ENCODE measurements at places on chromosomes 16 and 17.

- no peak for DNase-seq
These were observed 72.4 kb downstream of the RPH3AL start for GRCh38 chr17:280216-280615.

- no peak for DNase-seq
These were observed 108.2 kb downstream of the N4BP1 start for GRCh38 chr16:48501516-48502377.

GRCh38 chr16:546909-547770 is 13.1 kb upstream of the PRR35 start:
- peak; percentile 72 for DNase-seq

DNA sequence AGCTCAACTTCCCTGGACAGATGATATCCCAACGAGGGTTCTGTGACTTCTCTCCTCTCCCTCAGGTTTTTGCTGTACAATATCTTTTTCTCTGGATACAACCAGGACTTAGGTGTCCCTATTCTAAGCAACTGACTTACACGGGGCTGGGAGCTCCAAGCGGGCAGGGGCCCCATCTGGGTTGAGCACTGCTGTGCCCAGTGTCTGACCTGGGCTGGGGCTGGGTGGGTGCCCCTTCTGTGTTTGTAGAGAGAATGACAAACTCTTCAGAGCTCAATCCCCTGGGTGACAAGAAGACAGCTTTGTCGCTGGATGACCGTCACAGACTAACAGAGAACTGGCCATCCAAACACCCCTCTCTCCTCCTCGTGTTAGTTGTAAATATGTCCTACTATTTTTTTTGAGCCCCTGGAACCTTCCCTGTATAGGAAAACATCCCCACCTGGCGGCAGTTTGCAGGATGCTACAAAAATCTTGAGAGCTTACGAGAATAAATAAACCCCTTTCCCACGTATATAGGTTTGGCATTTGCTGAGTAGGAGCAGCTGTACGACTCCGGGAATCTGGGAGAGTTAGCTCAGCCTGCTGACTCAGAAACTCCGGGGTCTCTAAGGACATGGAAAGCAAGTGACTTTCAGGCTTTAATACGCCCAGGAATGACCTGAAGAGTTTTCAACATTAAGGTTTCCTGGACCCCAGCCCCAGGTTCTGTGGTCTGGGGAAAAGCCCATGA is 23.7 kb upstream of the RCVRN start:
- no peak for DNase-seq

DNA sequence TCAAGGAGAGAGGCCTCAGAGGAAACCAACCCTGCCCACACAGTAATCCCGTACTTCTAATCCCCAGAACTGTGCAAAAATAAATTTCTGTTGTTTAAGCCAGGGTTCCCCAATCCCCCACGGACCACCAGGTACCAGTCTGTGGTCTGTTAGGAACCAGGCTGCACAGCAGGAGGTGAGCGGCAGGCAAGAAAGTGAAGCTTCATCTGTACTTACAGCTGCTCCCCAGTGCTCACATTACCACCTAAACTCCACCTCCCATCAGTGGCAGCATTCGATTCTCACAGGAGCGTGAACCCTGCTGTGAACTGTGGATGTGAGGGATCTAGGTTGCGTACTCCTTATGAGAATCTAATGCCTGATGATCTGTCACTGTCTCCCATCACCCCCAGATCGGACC is 101.1 kb upstream of the CDC42EP4 start:
- no peak for DNase-seq

GRCh38 chr17:57971572-57971971 is 16.4 kb upstream of the CUEDC1 start:
- no peak for DNase-seq

- peak; percentile 80 for DNase-seq
These were observed 3.0 kb downstream of the RHBDF2 start for GRCh38 chr17:76497979-76498875.

- no peak for DNase-seq
These were observed 111.8 kb downstream of the SDK2 start for GRCh38 chr17:73532421-73532901.

DNA sequence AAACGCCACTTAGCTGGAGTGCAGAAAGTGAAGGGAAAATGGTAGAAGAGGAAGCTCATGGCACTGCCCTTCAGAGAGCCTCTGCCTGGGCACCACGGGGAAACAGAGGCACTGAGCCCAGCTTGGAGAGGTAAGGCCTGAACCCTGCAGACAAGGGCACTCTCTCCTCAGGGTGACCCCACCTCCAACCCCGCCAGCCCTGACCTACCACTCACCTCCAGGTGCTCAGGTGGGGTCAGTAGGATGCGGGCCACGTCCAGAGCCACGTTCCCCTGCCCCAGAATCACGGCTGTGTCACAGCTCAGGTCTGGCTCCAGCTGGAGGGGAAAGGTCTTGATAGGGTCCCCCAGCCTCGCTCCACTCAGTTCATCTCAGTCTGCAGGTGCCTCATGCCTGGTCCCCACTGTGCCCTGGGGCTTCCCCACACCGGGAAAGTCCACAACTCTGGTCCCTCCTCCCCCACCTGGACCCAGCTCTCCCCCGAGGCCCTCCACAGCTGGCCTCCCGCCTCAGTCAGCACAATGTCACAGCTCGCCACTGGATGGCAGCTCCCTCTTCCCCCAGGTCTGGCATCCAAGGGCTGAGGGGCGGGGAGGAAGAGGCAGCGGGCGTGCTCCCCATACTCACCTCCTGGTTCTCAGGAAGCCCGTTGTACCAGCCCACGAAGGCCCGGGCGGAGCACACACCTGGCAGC is 6.0 kb upstream of the GRIN2C start:
- no peak for DNase-seq

GRCh38 chr16:81707411-81708265 is 71.5 kb upstream of the PLCG2 start:
- no peak for DNase-seq

GRCh38 chr17:50919321-50920040 is 53.3 kb upstream of the TOB1 start:
- peak; percentile 94 for DNase-seq

DNA sequence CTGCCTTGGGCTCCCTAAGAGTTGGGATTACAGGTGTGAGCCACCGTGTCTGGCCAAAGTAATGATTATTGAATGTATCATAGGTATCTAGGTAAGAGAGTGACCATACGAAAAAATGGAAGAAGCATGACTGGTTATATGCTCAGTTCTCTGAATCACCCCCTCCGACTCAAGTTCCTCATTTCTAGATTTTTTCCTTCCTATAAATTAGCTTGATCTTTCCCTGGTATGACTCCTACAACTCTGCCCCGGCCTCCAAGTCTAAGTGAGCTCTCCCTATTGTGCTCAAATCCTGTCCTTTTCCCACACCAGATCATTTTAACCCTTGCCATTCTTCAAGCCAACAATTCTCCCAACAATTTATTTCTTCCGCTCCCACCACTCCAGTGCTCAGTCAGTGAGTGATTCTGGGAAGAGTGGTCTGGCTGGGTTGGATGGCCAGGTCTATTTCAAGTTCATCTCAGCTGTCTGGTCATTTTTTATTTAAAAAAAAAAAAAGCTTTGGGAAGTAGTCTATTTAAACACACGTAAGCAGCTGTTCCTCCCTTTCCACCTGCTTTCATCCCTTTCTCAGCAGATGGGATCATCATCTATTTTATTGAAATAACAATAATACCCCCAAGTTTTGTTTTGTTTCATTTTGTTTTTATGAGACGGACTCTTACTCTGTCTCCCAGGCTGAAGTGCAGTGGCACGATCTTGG is 120.2 kb upstream of the HS3ST2 start:
- DNase-seq: peak; percentile 92

DNA sequence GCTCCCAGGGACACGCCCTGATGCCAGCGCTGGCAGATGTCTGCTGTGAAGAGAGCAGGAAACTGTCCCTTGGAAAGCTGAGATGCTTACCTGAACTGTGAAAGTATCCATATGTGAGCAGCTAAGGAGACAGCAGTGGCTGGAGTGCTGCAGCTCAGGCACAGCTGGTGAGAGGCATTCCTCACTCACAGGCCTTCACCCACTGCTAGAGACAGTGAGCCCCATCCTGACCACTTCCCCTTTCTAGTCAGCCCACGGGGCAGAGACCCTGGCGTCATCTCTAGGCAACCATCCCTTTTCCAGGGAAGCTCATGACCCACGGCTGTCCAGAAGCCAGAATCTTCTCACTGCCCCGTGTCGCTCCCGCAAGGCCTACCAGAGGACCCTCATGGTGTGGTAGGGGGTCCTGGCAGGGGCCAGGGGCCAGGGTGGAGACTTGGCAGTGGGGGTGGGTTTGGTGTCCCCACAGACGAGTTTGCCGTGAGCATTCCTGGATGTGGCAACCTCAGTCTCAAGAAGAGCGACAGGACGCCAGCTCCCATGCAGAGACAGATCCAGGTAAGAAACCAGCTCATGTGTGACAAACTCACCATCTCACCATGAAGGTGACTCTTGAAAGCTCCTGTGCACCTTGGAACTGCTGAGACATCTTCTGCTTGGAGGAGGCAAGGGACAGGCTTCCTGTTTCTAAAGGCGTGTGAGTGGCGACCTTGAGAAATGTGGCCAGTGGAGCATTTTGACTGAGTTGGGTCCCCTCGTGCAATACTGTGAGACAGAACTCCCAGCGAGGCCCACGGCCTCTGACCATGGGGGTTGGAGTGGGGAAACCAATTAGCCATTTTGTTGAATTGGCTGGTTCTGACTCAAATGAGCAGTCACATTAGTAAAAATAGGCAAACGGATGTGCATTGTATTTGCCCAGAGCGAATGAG is at the start of gene SCIMP:
Gene SCIMP, minus strand, starts transcription at position 216 of the 932 bp plus-strand sequence. Its CDS starts 105 bp downstream, at position 111.
- DNase-seq: peak; percentile 93

- DNase-seq: peak; percentile 42
These were observed 55.1 kb upstream of the CORO6 start for GRCh38 chr17:29677824-29678223.

GRCh38 chr16:47463771-47464624 is 2.9 kb downstream of the PHKB start:
- DNase-seq: no peak

DNA sequence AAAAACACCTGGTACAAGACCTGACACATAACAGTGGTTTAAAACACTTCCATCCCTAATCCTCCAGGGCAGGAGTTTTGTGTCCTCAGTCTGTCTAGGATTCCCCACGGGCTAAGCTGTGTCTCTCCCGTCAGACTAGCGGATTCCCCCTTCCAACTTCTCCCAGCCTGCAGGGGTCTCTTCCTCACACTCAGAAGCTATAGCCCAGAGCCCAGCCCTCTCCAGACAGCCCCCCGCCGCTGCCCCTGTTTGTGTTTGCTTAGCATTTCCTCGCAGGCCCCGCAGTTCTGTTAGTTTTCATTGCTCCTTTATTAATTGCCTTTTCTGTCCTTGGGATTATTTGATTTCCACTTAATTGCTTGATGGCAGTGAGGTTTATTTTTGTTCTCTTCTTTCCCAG is 91.2 kb downstream of the TMEM132E start:
- DNase-seq: no peak

- no peak for DNase-seq
These were observed 479.1 kb downstream of the SOX9 start for GRCh38 chr17:72599891-72600290.

DNA sequence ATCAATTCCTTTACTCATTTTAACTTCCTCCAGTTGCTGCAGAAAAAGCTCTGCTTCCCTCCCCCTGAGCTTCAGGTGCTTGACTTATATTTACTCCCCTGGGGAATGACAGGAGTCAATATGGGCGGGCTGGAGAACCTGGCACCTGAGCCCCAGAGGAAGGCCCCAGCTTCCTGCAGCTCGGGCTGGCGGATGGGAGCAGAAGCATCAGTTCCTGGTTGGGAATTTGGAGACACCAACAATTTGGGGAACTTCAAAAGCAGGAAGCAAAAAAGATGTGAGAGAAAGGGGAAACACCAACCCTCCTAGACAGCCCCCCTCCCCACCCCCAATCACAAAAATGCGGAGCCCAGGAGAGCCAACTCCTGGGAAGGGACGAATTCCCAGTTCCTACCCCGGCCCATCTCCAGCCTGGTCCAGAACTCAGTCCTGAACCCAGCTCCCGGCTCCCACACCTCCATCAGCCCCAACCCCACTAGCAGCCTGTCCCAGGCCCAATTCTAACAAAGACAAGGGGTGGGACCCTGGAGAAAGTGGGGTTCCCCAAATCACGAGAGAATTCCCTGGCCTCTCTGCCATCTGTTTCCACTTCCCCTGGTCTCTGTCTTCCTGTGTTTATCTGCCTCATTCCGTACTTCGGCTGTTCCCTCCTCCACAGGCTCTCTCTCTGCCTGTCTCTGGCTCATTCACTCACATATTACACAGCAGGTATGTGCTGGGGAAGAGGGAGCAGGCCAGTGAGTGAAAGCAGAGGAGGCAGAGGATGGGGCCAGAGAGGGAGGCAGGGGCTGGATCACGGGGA is 16.2 kb upstream of the ASGR2 start:
- peak; percentile 81 for DNase-seq

GRCh38 chr16:66366433-66367299 is at the start of gene CDH5:
Gene CDH5 (plus strand): TSS chr16:66366691. CDS start chr16:66379338, 12,647 bp downstream.
- no peak for DNase-seq

DNA sequence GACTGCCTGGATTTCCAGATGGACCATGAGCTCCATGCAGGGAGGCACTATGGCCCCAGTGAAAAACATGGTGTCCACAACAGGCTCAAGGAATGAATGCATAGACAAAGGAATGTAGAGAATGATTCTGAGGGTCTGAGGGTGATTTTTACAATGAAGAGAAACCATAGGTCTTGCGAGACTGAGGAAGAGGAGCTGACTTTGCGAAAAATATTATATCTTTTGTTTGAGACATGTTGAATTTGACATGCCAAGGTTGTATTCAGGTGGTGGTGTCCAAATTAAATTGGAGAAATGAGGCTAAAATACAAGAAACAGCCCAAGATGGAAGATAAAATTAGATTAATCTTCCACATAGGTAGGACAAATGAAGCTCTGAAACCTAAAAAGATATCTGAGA is 12.7 kb downstream of the HSD17B2 start:
- DNase-seq: no peak

DNA sequence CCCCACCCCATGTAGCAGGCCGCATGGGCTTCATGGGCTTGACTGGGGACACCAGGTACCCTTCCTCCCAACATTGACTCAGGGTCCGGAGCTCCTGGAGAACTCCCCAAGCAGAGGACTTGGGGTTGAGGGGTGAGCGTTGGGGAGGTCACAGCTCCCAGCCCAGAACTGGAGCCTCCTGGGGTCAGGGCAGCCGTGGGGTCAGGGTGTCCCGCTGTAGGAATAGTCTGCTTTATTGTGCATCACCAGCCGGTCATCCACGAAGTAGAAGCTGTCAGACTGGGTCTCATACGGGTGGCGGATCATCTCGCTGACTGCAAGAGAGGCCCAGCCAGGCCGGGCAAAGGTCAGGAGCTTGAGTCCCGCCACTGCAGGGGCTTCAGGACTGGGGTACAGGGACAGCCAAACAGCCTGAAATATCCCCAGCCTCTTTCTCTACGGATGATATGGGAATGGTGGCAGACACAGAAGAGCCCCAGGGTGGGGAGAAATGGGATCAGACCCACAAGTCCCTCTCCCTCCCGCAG is 5.3 kb downstream of the UNC119 start:
- no peak for DNase-seq
